ENCODE measurements at places on chromosomes 5 and 9. TPM values are rescaled to one million over a fixed set of nuclear protein-coding genes. Genes with fewer than 3 reads are reported as not detected.

Gene ST8SIA4
- 4.5 TPM for total RNA-seq

Gene SYK
- not detected for total RNA-seq

Gene ZNF462
- total RNA-seq, result 14.7 TPM

Gene LRSAM1
- total RNA-seq, result 19.6 TPM

Gene PCDHGB4
- total RNA-seq, result 2.2 TPM

Gene CCL19
- total RNA-seq, result not detected

Gene MINAR2
- total RNA-seq, result not detected
